ENCODE measurements at places on chromosomes 1 and 21. TPM values are rescaled to one million over a fixed set of nuclear protein-coding genes. Genes with fewer than 3 reads are reported as not detected.
A peak's percentile ranks its signal among the peaks of the same experiment; 100 is the strongest.

DNA sequence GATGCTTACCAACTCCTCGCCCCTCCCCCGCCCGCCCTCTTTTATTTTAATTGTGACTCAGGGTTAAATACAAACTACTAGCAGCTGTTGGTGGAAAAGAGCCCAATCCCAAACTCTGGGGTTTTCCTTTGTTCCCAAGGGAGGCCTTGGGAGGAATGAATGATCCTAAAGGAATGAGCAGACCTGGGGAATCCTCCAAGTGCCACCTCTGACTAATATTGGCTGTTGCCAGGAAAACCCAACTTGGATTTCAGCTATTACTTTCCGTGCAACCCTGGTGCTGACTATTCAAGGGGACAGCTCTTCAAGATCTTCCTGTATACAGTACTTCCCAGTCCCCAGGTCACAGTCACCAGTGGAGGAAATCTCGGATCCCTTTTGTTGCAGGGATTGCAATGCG, 1.3 kb upstream of the S100A10 start:
- peak; percentile 27 for DNase-seq

DNA sequence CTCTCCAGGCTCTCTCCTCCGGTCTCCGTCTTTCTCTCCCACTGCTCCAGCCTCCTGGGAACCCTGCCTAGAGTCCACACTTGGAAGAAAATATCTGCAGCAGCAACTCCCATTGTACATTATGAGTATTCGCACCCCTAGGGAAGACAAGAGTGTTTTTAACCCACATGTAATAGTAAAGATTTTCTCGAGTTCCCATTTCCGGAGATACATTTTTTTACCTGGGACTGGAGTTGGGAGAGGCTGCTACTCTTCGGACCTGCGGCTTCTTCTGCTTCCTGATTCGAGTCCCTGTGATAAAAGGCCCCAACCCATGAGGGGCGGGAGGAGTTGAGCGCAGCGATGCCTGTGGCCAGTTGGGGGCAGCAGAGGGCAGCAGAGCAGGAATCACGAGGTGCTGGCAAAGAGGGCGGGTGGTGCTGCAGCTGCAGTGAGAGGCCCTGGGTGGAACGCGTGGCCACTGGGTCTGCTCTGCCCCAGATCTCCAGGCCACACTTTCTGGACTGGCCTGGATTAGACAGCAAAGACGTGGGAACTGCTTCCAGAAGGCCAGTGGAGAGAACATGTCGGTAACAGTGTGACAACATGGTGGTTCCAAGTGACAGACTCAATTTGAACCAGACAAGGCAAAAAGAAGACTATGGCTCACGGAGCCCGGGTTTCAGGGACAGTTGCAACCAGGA, 221.0 kb upstream of the CSF3R start:
- DNase-seq, result peak; percentile 37

Gene GJA9
- total RNA-seq, result not detected

Gene GFI1
- total RNA-seq, result not detected

Gene PTPN14
- 13.2 TPM for total RNA-seq

DNA sequence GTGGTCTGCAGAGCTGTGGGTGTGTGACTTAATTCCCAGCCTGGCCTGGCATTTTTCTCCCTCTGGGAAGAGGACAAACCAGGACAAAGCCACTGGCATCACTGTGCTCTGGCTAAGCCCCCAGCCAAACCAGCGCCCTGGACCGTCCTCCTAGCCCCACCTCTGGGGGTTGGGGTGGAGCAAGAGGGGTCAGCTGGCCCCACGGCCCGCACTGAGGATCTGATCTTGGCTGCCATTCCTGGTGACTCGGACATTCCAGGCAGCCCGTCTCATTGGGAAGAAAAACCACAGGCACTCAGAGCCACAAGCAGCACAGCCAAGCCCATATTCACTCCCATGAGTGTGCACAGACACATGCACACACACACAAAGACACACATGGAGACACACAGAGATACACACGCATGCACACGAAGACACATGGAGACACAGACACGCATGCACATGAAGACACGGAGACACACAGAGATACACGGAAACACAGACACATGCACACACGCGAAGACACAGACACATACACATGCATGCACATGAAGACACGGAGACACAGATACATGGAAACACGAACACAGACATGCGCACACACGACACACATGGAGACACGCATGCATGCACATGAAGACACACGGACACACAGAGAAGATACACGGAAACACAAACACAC, 2.3 kb upstream of the MXRA8 start:
- peak; percentile 83 for DNase-seq

DNA sequence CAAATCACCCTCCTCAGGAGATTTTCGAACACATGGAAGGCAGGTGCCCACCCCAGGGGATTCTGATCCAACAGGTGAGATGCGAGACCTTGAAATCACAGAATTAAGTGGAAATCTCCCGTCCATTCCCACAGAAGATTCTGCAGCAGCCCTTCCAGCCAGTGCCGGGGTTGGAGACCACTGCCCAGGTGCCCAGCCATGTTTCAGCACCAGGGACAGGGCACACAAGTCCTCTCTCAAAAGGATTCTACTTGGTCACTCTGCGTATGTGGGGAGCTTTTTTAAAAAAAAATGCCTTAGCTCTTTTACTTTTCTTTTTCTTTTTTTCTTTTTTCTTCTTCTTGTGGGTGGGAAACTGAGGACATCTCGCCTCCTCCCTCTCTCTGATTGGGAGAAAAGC, 80.7 kb downstream of the VWA5B1 start:
- no peak for DNase-seq

Gene MCOLN2
- total RNA-seq, result not detected

Gene E2F2
- not detected for total RNA-seq

GRCh38 chr1:110436635-110437034, 14.3 kb upstream of the PROK1 start:
- DNase-seq, result no peak

GRCh38 chr1:77623066-77623465, 59.4 kb downstream of the ZZZ3 start:
- no peak for DNase-seq

- no peak for DNase-seq
Measured at GRCh38 chr1:172642970-172643369, 15.9 kb upstream of the FASLG start.

- no peak for DNase-seq
Measured at GRCh38 chr21:36908260-36908908, 58.1 kb downstream of the HLCS start.

- no peak for DNase-seq
Measured at GRCh38 chr1:12383786-12384185, 154.0 kb downstream of the VPS13D start.

Gene OVAAL
- total RNA-seq, result not detected

- DNase-seq, result no peak
Measured at GRCh38 chr1:211343607-211344006, 17.0 kb downstream of the TRAF5 start.

Gene FNDC10
- 0.48 TPM for total RNA-seq

GRCh38 chr1:84344286-84344685, 42.8 kb downstream of the SAMD13 start:
- no peak for DNase-seq

DNA sequence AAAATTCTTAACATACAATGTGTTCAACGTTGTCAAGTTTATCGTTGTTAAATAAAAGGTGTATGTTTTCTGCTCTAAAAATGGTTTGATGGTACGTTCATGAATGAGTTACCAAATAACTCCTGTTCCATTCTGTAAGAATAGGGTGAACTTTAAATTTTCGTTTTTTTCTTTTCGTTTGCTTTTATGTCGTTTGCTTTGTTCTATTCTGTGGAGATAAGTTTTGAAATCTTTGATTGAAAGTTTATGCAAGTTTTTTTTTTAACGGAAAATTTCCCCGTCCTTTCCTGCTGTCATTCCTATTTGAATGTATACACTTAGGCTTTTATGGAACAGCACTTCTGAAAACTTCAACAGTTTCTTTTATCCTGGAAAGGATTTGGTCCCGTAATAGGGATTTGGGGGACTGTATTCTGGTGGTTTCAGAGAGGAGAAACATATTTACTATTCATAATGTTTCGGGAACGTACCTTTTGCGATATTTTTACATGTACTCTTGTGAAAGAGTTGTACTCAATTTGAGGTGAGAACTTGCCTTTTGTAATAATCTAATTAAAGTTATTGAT, 1.7 kb downstream of the DR1 start:
- DNase-seq, result no peak

DNA sequence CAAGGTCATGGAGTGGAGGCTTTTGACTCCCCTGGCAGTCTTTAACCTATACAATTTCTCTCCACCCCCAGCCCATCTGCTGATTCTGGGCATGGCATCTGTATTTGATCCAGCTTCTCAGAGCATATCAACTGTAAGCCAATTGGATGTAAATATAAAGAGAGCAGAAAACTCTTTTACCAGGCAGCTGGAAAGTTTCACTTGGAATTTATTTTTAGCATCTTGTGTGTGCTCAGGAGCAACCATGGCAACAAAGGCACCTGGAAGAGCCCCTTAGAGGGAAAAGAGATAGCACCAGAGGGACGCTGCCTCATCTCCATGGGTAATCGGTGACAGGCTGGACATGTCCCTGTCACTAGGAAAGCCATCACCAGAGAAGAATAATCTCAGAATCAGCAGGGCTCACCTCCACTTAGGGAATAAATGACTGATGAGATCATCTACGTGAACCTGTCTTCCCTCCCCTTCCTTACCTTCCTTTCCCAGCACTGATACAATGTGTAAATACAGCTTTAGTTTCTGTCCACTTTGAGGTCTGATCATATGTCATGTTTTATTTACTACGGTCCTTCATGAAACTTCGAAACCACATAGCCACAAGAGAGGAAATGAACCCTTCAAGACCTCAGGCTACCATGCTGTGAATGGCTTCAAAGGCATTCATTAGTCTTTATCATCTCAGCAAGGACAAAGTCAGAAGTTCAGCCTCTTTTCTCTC, 25.3 kb upstream of the SIPA1L2 start:
- no peak for DNase-seq

- no peak for DNase-seq
Measured at GRCh38 chr21:15000081-15000480, 64.7 kb downstream of the NRIP1 start.

- no peak for DNase-seq
Measured at GRCh38 chr1:59604191-59604590, 210.6 kb upstream of the HOOK1 start.

DNA sequence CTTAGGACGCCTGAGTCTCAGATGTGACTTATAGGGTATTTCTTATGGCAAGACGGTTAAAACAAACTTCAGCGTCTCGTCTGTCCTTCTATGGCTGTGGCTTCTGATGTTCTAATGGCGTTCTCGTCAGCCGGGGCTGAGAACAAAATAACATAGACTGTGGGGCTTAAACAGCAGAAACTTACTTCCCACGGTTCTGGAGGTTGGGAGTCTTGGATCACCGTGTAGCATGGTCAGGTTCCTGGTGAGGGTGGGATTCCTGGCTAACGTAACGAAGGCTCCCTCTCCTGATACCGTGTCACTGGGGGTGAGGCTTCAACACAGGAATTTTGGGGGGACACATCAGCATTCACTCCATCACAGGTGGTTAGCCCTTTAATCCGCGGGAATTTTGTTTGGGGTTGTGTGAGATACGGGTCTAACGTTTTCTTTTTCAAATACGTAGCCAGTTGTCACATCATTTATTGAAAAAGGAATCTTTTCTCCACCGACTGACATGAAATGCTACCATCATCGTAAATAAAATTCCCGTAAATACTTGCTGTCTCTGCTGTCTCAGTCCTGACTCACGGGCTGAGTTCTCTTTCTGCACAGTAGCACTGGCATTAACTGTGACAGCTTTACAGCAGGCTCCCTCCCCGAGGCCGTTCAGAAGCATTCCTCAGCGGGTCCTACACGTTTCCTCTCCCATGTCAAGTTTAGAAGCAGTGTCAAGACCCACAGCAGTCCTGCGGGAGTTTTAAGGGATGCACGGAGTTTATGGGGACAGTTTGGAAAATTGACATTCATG, 8.1 kb upstream of the POFUT2 start:
- DNase-seq, result peak; percentile 73

DNA sequence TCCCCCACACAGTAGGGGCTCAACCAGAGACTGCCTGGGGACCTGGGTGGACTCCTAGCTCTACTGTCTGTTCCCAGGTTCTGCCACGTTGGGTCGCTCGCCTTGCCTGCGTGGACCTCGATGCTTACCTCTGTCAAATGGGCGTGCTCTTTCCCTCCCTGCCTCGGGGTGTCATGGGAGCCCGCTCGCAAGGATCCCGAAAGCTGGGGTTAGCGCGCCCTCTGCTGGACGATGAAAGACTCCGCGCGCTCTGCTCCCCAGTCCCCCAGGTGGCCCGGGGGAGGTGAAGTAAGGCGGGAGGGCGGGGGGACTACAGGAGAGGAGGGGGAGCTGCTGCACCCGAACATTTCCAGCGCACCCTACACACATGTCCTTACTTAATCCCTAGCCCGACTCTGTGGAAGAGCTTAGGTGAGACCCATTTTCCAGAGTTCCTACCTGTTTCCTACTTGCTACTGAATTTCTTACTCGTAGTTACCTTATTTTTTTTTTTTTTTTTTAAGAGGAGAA, 2.3 kb upstream of the BSND start:
- DNase-seq, result peak; percentile 28

- no peak for DNase-seq
Measured at GRCh38 chr1:48675251-48675650, 101.4 kb downstream of the BEND5 start.

- no peak for DNase-seq
Measured at GRCh38 chr1:79695138-79695537, 688.6 kb upstream of the ADGRL4 start.

DNA sequence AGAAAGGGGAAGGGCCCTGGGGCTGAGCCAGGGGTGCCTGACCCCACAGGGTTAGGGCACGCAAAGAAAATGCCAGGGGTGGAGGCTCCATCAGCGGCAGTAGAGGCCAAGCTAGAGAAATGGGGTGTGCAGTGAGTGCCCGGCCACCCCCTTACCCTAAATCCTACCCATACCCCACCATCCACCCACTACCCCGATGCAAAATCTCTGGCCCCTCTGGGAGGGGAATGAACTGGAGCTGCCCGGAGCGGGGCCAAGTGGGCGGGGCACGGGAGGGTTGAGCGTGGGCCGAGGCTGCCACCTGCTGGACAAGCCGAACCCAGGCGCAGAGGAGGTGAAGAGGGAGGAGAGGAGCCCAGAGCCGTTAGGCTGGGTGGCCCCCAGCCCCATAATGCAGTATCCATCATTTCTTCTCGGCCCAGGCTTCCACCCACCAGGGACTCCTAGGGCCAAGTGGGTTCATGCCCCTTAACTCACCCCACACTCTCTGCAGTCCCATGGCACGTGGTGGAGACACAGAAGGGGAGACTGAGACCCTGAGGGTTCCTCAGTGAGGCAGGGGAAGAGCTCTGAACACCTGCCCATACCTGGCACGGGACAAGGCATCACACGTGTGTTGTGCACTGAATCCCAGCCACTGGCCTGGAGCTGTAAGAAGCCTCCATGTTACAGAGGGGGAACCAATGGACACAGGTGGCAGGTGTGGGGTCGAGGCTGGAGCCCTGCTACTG, 1.4 kb upstream of the C1QC start:
- DNase-seq, result peak; percentile 73

DNA sequence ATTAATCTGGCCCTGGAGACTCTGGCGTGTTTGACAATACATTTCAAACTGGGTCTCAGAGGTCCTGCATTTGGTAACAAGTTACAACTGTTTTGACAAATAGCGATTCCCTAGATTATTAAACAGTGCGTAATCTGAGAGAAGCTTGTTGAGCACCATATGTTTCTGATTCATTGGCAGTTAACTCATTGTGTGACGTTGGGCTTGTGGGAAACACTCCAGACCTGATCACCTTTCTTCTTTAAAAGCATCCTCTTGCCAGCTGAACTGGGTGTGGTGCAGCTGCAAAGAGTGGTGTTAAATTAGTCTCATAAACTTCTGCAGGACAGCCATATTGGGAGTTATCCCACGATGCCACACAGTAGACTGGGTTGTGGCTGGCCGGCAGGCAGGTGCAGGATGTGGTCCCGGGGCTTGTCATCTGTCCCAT, 82.7 kb downstream of the CDC7 start:
- no peak for DNase-seq

Measured in uterus (tissue), 4 donors.